Sigmoid colon (tissue), 7 donors: ENCODE measurements at places on chromosomes 12 and 14. TPM values are rescaled to one million over a fixed set of nuclear protein-coding genes. Genes with fewer than 3 reads are reported as not detected.

GRCh38 chr14:99831903-99832685 lies 38.9 kb downstream of the EML1 start:
- no peak for DNase-seq
- H3K27ac ChIP-seq, result no peak overlapping the region
- H3K27me3 ChIP-seq, result no peaks in the 10 kb centered on the region

DNA sequence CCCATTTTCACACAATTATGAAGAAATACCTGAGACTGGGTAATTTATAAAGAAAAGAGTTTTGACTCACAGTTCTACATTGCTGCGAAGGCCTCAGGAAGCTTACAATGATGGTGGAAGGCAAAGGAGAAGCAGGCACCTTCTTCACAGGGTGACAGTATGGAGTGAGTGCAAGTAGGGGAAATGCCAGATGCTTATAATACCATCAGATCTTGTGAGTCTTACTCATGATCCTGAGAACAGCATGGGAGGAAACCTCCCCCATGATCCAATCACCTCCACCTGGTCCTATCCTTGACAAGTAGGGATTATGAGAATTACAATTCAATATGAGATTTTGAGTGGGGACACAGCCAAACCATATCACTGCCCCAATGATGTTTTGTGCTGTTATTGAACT lies 189.3 kb upstream of the CRY1 start:
- no peaks in the 10 kb centered on the region for H3K36me3 ChIP-seq
- no peaks in the 10 kb centered on the region for H3K4me1 ChIP-seq
- no peak for DNase-seq
- no peaks in the 10 kb centered on the region for H3K27me3 ChIP-seq
- no peak overlapping the region for H3K27ac ChIP-seq

GRCh38 chr12:116779597-116779996 lies 41.5 kb downstream of the RNFT2 start:
- no peaks in the 10 kb centered on the region for H3K36me3 ChIP-seq
- no peak overlapping the region for H3K27ac ChIP-seq
- H3K4me1 ChIP-seq, result no peaks in the 10 kb centered on the region

GRCh38 chr12:84960918-84961317 lies 48.3 kb upstream of the SLC6A15 start:
- H3K4me3 ChIP-seq, result no peak overlapping the region
- no peak for DNase-seq
- H3K36me3 ChIP-seq, result no peaks in the 10 kb centered on the region
- H3K27ac ChIP-seq, result no peak overlapping the region

DNA sequence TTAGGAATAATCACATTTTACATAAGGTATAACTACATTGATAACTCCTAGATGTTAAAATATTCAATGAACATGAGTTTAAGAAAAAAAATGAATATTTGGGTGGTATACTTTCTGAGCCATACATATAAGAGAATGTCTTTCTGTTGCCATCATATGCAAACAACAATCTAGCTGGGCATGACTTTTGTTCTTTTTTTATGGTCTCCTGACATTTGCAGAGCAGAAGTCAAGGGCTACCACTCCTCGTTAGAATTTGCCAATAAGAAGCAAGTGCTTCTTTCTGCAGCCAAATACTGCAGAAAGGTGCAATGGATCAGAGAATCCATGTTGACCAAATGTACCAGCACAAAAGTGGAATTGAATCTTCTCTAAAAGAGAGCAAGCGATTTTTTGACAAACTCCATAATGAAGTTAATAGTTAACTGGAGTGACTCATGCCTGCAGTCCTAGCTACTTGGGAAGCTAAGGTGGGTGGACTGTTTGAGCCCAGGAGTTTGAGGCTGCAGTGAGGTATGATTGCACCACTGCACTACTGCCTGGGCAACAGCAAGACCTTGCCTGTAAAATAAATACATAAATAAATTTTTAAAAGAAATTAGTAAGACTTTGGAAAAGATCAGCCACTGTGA lies 25.5 kb upstream of the CCDC91 start:
- no peaks in the 10 kb centered on the region for H3K36me3 ChIP-seq
- no peak overlapping the region for H3K27ac ChIP-seq

- H3K4me1 ChIP-seq, result no peaks in the 10 kb centered on the region
- no peaks in the 10 kb centered on the region for H3K36me3 ChIP-seq
- no peaks in the 10 kb centered on the region for H3K27me3 ChIP-seq
- H3K4me3 ChIP-seq, result no peak overlapping the region
Measured at GRCh38 chr12:28242129-28242495, 51.9 kb downstream of the CCDC91 start.

- H3K4me3 ChIP-seq, result no peak overlapping the region
- no peak overlapping the region for H3K27ac ChIP-seq
- no peaks in the 10 kb centered on the region for H3K36me3 ChIP-seq
- DNase-seq, result no peak
- no peaks in the 10 kb centered on the region for H3K4me1 ChIP-seq
Measured at GRCh38 chr12:129494260-129494659, 409.6 kb downstream of the TMEM132D start.

GRCh38 chr14:64971943-64972791 lies at the start of gene RAB15:
RAB15 (minus strand) TSS chr14:64972336; CDS start chr14:64972076, 260 bp downstream.
- no peaks in the 10 kb centered on the region for H3K36me3 ChIP-seq
- H3K4me3 ChIP-seq, result peak within 1 kb of the TSS; percentile 56
- H3K27me3 ChIP-seq, result no peaks in the 10 kb centered on the region
- no peaks in the 10 kb centered on the region for H3K4me1 ChIP-seq
- no peak for DNase-seq

DNA sequence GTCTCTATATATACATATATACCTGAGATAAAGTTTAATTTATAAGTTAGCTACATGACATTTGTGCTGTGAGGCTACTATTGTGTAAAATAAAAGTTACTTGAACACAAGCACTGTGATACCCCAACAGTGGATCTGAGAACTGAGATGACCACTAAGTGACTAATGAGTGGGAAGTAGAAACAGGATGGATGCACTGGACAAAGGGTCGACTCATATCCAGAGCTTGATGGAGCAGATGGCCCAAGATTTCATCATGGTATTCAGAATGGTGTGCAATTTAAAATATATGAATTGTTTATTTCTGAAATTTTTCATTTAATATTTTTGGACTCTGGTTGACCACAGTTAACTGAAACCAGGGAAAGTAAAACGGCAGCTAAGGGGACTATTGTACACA lies 908.6 kb upstream of the MDGA2 start:
- no peaks in the 10 kb centered on the region for H3K27me3 ChIP-seq
- no peaks in the 10 kb centered on the region for H3K36me3 ChIP-seq
- H3K4me3 ChIP-seq, result no peak overlapping the region

DNA sequence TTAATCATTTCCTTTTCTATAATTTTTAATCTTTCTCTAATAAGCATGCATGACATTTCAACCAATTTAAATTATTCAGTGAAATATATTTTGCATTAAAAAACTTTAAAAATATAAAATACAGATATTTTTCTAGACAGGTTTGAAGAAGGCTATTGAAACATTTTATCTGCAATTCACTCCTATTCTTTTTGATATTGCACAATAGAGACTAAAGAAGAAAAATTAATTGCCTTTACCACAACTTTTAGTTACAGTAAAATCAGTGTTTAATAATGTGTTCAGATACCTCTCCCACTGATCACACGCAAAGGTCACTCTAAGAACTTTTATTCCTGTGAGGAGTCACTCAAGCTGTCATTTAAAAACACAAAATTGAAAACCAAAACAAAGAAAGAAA lies 1416.7 kb downstream of the FSCB start:
- no peaks in the 10 kb centered on the region for H3K27me3 ChIP-seq
- DNase-seq, result no peak
- no peaks in the 10 kb centered on the region for H3K4me1 ChIP-seq
- H3K4me3 ChIP-seq, result no peak overlapping the region
- no peaks in the 10 kb centered on the region for H3K36me3 ChIP-seq
- no peak overlapping the region for H3K27ac ChIP-seq

The GLIPR1L1 gene
- total RNA-seq, result not detected

GRCh38 chr12:47393403-47393790 lies 312.4 kb downstream of the RPAP3 start:
- H3K27ac ChIP-seq, result peak overlapping the region; percentile 45
- no peaks in the 10 kb centered on the region for H3K36me3 ChIP-seq
- H3K4me1 ChIP-seq, result peaks cover 22% of the 10 kb centered on the region
- H3K27me3 ChIP-seq, result no peaks in the 10 kb centered on the region
- no peak overlapping the region for H3K4me3 ChIP-seq

DNA sequence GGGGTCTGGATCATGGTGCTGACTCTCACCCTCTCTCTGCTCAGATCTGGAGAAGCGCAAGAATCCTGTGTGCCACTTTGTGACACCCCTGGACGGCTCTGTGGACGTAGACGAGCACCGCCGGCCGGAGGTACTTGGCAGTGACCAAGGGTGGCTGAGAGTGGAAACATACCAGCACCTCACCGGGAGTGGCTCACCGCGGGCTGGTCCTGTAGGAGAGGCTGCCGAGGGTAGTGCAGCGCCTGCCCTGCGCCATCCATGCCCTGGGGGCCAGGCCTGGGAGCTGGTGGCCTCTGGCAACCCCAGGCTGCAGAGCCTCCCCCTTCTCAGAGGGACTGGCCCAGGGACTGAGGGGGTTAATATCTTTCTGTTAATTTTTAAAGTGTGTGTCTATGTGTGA lies 46.2 kb downstream of the IL31 start:
- no peak overlapping the region for H3K27ac ChIP-seq
- peaks cover 43% of the 10 kb centered on the region for H3K4me1 ChIP-seq
- DNase-seq, result no peak
- H3K36me3 ChIP-seq, result peaks cover 45% of the 10 kb centered on the region
- no peaks in the 10 kb centered on the region for H3K27me3 ChIP-seq

The INHBE gene
- not detected for total RNA-seq

DNA sequence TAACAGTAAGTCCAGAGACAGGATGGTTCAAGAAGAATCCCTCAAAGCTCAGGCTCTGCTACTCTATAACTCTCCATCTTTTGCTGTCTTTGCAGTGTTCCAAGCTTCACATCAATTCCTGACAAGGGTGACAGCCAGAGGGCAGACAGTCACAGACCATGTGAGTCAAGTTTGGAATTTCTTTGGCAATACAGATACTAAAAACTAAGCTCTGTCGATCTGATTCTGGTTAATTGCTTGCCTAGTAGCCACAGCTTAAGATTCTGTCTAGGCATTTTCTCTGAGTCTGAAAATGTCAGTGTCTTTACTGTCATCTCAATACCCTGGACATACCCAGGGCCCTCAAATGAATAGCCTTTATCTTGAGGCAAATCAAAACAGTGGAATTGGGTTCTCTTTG lies 153.7 kb downstream of the CEP128 start:
- no peak overlapping the region for H3K27ac ChIP-seq
- no peak overlapping the region for H3K4me3 ChIP-seq
- H3K36me3 ChIP-seq, result peaks cover 3% of the 10 kb centered on the region
- no peaks in the 10 kb centered on the region for H3K4me1 ChIP-seq

The MANSC4 gene
- total RNA-seq, result not detected

The KRT73 gene
- total RNA-seq, result not detected

The KRT71 gene
- total RNA-seq, result not detected

The TAS2R8 gene
- total RNA-seq, result not detected

DNA sequence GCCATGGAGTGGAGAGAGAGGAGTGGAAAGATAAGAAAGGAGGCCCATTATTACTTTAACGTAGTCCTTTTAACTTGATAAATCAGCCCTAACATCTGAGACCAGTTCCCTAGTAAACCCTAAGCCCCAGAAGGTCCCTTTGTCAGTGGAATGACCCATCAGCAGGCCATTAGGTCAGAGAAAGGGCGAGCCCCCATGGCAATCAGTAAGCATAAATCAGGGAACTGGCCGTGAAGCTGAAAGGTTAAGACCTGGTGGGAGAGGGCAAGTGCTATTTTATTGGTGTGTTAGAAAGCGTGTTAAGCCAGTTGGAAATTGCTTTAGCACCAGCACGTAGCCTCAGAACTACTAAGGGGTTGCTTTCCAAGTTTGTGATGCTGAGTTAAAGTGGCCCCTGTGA lies 708.0 kb downstream of the BCL11B start:
- no peak overlapping the region for H3K27ac ChIP-seq
- no peaks in the 10 kb centered on the region for H3K36me3 ChIP-seq
- no peak overlapping the region for H3K4me3 ChIP-seq
- H3K4me1 ChIP-seq, result no peaks in the 10 kb centered on the region
- H3K27me3 ChIP-seq, result no peaks in the 10 kb centered on the region
- DNase-seq, result no peak

DNA sequence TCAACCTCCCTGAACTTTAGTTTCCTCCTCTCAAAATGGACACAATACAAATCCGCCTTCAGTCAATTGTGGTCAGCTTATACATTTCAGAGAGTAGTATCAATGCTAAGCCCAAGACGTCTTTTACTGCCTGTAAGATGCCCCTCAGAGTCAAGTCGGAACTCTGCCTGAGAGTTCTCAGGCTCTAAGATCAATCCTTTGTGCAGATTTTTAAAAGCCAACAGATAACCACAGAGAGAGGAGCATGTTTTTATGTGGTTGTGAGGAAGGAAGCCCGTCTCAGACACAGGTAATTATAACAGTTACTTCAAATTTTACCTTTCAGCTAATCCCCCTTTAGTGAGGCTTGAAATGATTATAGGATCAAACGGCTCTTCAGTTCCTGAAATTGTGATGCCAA lies 91.6 kb downstream of the HELB start:
- H3K4me1 ChIP-seq, result no peaks in the 10 kb centered on the region
- H3K36me3 ChIP-seq, result no peaks in the 10 kb centered on the region
- DNase-seq, result no peak
- H3K27ac ChIP-seq, result no peak overlapping the region
- H3K27me3 ChIP-seq, result no peaks in the 10 kb centered on the region

- no peak for DNase-seq
- no peaks in the 10 kb centered on the region for H3K27me3 ChIP-seq
- no peak overlapping the region for H3K27ac ChIP-seq
- H3K36me3 ChIP-seq, result no peaks in the 10 kb centered on the region
- H3K4me1 ChIP-seq, result no peaks in the 10 kb centered on the region
Measured at GRCh38 chr12:130339951-130340350, 2.3 kb downstream of the PIWIL1 start.

DNA sequence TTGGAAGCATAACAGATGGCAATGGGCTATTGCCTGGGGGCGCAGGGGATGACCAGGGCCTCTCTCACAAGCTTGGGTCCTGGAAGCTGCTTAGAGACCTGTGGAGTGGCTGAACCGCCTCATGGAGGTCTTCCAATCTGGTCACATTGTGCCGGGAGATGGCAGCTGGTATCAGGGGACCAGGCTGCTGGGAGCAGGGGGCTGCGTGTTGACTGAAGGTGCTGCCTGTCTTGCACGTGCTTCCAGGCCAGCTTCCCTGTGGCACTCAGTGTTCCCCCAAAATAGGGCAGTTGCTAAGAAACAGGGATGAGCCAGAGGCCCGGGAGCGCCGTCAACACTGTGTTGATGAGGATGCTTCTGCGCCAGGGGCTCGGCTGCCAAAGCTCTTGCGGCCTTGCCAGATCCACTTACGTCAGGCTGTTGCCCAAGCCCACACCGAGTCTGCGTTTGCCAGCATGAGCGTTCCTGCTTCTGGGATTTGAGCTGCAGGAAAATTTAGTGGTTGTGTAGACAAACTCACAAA lies 39.8 kb downstream of the ELK3 start:
- DNase-seq, result peak; percentile 99
- H3K27me3 ChIP-seq, result no peaks in the 10 kb centered on the region
- H3K4me3 ChIP-seq, result no peak overlapping the region
- H3K36me3 ChIP-seq, result no peaks in the 10 kb centered on the region

DNA sequence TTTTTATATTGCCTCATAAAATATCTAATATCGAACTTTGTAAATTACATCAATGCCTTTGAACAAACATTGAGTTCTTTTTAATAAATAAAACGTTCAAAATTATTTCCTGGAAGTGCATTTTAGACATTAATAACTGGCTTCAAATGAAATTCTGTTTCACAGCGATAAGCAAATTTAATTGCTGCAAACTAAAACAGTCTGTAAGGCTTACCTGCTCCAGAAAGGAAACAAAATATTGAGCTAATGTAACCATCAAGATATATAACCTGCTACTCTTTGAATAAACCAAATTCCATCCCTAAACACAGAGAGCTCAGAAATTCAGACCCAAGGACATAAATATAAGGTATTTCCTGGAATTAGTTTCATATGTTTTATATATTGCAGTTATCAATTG lies 651.3 kb downstream of the MED13L start:
- DNase-seq, result no peak
- no peak overlapping the region for H3K27ac ChIP-seq
- H3K4me3 ChIP-seq, result no peak overlapping the region

The DPF3 gene
- 1.6 TPM for total RNA-seq
